Activated CD4-positive, alpha-beta T cell treated with anti-CD3 and anti-CD28 coated beads, Interleukin-2, amount 50 U/mL, for 4 hours (primary cell): ENCODE measurements at places on chromosomes 16 and 17.

- DNase-seq, result no peak
Observed at GRCh38 chr17:54009502-54009901, 186.8 kb downstream of the KIF2B start.

GRCh38 chr17:46270032-46270431 is 24.9 kb upstream of the LRRC37A start:
- DNase-seq, result no peak

GRCh38 chr16:68074850-68075555 is 10.2 kb upstream of the NFATC3 start:
- DNase-seq, result no peak

- no peak for DNase-seq
Observed at GRCh38 chr17:73139296-73139695, 25.5 kb upstream of the SSTR2 start.

DNA sequence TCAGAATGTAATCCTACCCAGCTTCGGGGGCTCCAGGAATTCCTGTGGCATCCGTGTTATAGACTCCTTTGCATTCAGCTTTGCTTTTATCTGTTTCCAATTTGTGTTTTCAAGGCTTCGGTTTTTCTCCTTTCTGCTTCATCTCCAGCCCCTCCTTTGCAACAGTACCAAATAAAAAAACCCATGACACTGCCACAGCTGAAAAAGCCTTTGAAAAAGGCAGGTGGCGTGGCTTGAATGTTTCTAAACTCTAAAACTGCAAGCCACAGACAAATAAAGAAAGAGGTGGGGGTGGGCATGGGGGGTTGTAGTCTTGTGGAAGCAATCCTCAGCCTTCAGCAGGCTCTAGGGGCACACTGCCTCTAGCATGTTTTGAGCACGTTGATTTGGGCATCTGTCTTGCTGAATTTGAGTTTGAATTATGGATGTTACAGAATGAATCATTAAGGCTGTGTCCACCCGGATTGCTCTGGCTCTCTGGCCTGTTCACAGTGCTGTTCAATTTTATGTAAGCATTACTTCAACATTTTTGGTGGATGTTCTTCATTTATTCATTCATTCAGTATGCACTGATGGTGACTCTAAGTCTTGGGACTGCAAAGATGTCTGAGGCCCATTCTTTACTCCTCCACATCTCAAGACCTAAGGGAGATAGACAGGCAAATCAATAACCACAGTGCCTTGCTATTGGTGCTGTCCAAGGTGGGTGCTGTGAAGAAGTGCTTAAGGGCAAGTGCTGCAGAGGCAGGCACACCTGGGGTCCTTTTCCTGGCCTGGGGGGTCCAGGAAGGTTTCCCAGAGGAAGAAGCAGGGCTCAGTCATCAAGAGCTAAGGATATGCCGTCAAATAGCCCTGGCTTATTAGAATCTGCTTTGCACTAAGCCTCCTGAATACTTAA is 77.4 kb downstream of the CDH13 start:
- DNase-seq, result no peak

GRCh38 chr17:74872313-74873036 is at the start of gene FDXR:
TSS of gene FDXR (minus strand) at chr17:74872994. CDS start at chr17:74872944, 50 bp downstream.
- no peak for DNase-seq

- no peak for DNase-seq
Observed at GRCh38 chr16:67105881-67106280, 3.9 kb upstream of the PHAF1 start.

DNA sequence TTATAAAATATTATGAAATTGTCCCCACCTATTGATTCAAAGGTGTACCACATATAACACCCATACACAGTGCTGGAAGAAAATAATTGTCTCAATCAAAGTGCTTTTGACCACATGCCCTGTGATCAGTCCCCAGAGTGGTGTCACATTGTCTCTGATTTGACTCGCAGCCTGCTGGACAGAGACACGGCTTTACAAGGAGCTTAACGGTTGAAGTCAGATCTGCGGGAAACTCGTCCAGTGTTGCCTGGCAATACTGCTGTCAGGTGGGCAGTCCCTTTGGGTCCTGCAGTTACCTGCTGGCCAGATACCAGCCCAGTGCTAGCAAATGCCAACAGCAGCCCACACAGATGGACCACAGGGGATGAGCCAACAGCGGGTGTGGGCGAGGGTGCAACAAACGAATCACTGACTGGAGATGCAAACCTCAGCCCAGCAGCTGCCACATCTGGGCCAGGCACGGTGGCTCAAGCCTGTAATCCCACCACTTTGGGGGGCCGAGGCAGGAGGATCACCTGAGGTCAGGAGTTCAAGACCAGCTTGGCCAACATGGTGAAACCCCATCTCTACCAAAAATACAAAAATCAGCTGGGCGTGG is 26.2 kb upstream of the SSTR2 start:
- DNase-seq, result no peak

- no peak for DNase-seq
Observed at GRCh38 chr16:4388271-4389021, 16.8 kb downstream of the VASN start.
